ENCODE measurements at places on chromosomes 4 and X.

DNA sequence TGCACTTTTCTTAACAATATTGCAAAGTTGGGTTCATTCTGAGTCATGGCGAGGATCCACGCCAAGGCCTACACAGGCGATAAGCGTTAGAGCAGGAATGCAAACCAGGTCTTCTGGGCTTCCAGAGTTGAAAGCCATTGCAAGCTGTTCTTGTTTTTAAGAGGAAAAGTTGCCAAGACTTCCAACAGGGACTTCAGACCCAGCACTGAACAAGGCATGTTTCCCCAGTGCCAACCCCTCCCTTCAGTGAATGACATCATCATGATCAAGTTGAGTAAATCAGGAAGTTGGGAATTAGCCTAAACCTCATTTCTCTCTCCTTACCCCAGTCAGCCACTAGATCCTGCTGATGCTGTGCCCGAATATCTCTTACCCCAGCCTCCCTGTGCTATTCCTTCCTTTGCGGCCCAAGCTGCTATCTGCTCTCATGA lies 355.1 kb downstream of the HS3ST1 start:
- no peak for DNase-seq

DNA sequence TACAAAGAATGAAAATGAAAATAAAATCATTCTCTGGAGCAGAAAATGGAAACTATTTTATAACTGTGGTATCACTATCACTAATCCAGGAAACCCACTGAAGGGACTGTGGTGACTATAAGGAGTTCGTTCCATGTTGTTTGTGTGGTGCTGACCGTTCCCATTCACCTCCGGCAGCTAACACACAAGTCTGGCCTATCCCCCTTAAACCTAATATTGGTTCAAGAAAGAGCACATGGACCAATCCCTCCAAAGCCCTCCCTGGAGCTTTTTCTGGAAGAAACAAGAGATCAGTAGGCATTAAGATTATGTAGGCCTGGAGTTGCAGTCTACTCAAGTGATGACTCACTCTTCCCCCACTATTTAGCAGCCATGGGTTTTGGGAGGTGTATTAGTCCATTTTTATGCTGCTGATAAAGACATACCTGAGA lies 25.9 kb upstream of the FAM241A start:
- no peak for DNase-seq

- DNase-seq, result peak; percentile 1
Measured at GRCh38 chrX:155611302-155611701, 1.4 kb downstream of the TMLHE start.

- DNase-seq, result no peak
Measured at GRCh38 chr4:38691251-38692008, 27.4 kb downstream of the KLF3 start.

GRCh38 chrX:119565107-119565663 lies at the start of gene STEEP1:
TSS of gene STEEP1 (minus strand) at chrX:119565409. CDS start at chrX:119565355, 54 bp downstream.
- peak; percentile 82 for DNase-seq

Measured in natural killer cell (primary cell).